H9 (cell line): ENCODE measurements at places on chromosomes 7 and 10. TPM values are rescaled to one million over a fixed set of nuclear protein-coding genes. Genes with fewer than 3 reads are reported as not detected.

Gene IGFBP1
- not detected in 2 replicates for total RNA-seq

Gene CASP7
- total RNA-seq, result 4.7 and 4.8 TPM in 2 replicates

Gene LRIT1
- not detected in 2 replicates for total RNA-seq

Gene CTAGE15
- total RNA-seq, result 1.7 and 1.8 TPM in 2 replicates

Gene NKX1-2
- total RNA-seq, result 14.9 and 15.3 TPM in 2 replicates

Gene DPP6
- 4.5 and 4.7 TPM in 2 replicates for total RNA-seq

Gene PRSS37
- not detected in 2 replicates for total RNA-seq

Gene CYP51A1
- 80.0 and 84.8 TPM in 2 replicates for total RNA-seq

Gene HMX2
- 0.35 and 0.46 TPM in 2 replicates for total RNA-seq

Gene GPRIN2
- total RNA-seq, result 10.1 and 10.5 TPM in 2 replicates

Gene C7orf33
- not detected in 2 replicates for total RNA-seq

Gene THSD7A
- total RNA-seq, result 0.42 and 0.88 TPM in 2 replicates

Gene CCL24
- total RNA-seq, result not detected in 2 replicates
